ENCODE measurements at places on chromosomes 2 and 18.

GRCh38 chr2:47239119-47239969 is 84.2 kb upstream of the STPG4 start:
- DNase-seq = no peak

DNA sequence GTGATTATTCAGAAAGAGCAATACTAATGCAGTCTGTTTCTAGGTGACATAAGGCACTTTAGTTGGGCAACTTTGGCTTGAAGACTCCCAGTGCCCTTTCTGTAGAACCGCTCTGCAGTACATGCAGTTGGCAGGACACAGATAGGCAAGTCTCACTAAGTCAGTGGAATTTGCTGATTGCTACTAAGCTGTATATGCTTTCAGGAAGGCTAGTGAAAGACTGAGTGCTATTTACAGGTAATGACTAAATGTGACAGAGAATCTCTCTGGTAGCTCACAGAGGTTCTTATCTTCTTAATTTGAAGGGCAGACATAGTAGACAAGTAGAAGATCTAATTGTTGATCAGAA is 243.0 kb downstream of the WDPCP start:
- no peak for DNase-seq

GRCh38 chr2:55949211-55949610 is 25.6 kb upstream of the EFEMP1 start:
- no peak for DNase-seq

DNA sequence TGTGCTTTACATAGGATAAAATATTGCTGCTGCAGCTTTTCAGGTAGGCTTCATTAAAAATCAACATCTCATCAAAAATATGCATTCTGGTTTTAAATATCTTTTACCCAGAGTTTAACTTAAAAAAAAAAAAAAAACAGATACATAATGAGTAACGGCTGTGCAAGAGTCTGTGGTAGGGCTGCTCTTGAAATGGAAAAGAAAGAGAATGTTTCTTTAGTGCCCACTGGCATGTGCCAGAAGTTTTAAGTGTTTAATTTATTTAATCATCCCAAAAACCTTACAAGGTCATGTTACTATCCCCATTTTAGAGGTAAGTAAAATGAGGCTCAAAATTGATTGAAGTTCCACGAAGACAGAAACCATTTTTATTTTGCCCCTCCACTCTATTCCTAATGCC is 92.1 kb downstream of the SLC8A1 start:
- DNase-seq = no peak

- DNase-seq = no peak
Observed at GRCh38 chr18:24482821-24483220, 22.4 kb downstream of the HRH4 start.

DNA sequence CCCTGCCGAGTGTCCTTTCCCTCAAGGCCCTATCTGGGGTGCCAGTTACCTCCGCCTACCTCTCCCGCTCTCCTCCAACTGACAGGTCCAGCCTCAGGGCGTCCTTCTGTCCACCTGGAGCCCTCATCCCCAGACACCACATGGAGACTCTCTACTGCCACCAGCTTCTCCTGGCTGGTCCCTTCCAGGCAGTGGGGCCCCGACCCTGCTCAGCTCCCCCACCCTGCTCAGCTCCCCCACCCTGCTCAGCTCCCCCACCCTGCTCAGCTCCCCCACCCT is 74.0 kb upstream of the ODC1 start:
- no peak for DNase-seq

- DNase-seq = no peak
Observed at GRCh38 chr2:170846314-170846713, 29.6 kb downstream of the GAD1 start.

Measured in T-helper 2 cell (primary cell).